HT-29 (cell line): ENCODE measurements at places on chromosomes 12 and 14.

DNA sequence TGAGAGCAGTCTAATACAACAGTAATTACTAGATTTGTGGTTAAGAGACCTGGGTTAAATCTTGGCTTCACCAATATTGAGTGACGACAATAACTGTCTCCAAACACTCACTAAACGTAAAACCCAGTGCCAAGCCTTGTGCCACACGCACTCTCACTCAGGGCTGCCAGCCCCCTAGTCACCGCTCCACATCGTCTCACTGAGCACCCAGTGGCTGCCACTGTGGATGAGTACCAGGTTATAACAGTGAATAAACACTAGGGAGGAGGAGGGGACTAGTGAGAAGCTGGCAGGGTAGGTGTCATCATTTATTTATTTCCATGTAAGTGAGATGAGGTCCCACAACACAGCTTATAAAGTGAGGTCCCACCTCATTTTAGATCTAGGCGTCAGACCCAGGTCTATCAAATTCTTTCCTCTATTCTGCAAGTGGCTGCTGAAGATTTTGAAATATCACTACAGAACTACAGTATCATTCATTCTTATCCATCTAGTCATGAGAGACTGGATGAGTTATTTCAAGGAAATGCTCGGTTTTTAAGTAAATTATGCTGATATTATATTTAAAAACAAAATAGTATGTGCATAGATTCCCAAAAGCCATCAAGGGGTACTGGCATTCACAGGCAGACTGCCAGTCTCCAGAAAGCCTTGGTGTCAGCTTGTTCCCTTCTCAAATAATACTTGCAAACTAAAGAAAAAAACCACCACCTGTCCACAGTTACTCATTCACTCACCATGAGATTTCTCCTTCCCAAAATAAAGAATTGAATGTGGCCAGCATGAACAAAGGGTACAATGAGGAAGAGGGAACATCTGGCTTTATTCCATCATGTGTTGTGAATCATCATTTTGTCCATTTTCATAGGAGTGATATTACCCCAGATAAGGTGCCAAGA lies 84.0 kb downstream of the PTPN21 start:
- no peak for DNase-seq

DNA sequence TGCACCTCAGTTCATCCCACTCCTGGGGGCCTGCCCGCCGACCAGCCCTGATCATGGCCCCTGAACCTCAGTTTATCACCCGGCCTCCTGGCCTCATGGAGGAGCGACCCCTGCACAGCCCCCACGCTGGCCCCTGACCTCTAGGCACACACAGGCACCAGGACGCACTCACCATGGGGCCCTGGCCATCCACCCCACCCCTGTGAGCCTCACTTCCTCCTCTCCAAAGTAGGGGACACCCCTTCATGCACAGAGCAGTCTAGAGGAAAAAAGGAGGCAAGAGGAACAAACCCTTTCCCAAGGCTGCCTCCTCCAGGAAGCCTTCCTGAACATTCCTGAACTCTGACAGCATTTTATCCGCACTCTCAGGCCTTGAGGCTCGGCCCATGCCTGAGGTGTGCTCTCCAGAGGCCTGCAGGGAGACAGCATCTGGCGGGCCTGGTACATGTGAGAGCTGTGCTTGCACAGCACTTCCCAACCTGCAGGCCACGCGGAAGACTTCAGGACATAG lies 39.4 kb downstream of the CCNK start:
- no peak for DNase-seq

GRCh38 chr12:45331552-45331951 lies 115.7 kb downstream of the ANO6 start:
- DNase-seq: no peak

GRCh38 chr12:6234906-6235305 lies 34.7 kb downstream of the CD9 start:
- no peak for DNase-seq

DNA sequence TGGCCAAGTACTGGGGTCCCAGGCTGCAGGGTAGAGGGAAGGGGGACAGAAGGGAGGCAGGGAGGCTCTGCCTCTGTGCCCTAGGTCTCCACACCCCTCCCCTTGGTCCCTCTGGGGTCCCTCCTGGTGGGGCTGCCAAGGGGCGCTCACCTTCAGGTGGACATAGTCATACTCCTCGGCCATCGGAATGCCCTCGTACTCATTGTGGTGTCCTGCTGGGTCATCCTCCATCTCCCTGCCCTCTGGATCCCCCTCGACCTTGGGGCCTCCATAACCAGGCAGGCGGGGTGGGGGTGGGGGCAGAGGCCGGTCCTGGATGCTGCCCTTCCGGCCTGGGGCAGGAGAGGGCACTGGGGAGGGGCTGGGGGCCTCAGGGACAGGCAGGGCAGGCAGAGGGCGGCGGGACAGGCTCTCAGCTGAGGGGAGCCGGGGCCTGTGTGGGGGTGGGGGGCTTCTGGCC lies 5.8 kb downstream of the EFS start:
- no peak for DNase-seq

DNA sequence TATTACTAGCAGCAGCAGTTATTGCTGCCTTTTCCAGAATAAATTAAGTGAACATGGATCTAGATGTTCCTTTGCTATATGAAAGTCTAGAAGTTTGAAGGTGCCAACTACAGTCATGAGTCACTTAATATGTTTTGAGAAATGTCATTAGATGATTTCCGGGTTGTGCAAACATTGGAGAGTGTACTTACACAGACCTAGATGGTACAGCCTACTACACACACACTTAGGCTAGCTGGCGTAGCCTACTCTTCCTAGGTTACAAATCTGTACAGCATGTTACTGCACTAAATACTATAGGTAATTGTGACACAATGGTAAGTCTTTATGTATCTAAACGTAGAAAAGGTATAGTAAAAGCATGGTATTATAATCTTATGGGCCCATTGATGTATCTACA lies 368.1 kb downstream of the PDZRN4 start:
- no peak for DNase-seq

- no peak for DNase-seq
Observed at GRCh38 chr12:80353254-80353653, 90.8 kb upstream of the PTPRQ start.

DNA sequence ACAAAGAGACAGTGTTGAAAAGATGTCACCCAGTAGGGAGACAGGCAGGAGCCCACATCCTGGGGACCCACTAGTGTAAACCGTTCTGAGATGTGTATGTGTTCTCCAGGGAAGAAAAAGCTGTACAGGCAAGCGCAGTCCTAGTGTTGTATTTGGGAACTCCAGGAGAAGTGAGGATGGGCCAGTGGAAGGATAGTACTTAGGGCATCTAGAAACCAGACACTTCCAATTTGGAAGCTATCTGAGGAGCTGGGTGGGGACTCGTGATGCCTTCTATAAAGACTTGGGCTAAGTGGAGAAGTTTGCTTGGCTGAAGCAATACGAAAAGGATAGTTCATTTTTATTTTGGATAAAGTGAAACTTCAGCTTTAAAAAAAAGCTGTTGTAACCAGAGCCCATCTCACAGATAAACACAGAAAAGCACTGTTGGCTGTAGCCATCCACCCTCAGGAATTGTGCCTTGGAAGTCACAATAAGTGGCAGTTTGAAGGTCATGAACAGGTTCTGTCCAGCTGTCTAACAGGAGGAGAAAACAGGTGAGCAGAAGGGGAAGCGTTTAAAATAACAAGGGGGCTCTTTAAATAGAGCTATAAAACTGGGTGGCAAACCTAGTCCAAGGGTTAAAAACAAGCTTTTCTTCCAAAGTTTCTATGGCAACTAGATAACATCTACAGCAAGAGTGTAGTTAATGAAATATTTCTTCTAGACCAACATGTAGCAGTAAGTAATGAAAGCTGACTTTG lies 108.0 kb upstream of the ARHGAP5 start:
- DNase-seq: peak; percentile 60

DNA sequence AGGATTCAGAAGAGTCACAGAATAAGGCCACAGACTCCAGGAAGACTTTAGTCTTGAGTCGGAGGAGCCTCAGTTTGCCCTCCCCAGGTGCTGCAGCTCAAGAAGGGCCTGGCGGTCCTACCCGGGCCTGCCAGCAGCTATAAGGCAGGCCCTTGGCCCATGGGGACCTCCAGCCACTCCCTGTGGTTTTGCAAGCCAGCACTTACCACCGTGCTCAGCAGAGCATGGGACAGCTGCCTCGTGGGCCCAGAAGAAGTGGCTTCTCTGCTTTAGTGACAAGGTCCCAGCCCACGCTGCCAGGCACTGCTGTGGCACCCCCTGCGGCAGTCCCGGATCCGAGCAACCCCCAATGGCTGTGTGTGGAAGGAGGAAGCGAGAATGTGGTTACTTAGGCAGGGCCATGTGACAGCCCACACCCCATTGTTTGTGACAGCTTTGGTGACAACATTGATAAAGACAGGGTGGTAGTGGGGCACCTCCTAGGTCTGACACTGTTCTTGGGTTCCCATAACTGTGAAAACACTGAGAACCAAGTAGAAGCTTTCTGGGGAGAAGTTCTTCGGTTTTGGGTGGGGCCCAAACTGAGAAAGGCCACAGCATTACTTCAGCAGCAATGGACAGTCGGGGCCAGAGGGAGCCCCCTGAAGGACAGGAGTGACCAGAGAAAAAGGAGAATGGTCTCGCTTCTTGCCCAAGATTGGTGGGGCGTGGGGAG lies at the start of gene SELPLG:
Gene SELPLG (minus strand): TSS at position 361 of the 715 bp plus-strand sequence. CDS start 9,587 bp downstream, outside the sequence.
- DNase-seq: no peak

DNA sequence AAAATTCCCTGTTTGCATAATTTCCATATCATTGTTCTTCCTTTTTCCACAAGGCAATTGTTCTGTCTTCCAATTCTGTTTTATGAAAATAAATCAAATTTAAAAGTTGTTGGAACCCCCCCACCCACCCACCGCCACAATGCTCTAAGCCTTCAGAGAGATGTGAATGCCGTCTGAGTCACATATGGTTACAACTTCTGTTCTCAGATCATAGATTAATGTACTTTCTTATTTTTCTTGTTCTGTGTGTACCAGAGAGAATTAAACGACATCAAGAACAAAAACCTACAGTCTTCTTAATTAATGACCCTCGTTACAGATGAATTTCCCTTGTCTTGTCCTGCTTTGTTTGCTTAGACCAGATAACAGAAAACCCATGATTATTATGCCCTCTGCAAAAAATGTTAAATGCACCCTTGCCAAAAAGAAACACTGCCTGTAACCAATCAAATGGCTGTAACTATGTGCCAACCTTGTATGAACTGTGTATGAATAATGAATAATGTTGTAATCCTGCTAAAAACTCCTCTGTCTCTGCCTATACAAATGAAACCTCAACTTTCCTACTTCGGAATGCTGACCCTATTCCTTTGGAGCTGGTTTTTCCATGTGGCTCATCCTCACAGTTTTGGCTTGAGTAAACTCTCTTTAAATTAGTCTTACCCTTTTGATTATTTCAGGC lies 14.0 kb downstream of the OR6S1 start:
- no peak for DNase-seq

GRCh38 chr14:28012629-28013415 lies 753.8 kb upstream of the FOXG1 start:
- peak; percentile 12 for DNase-seq

DNA sequence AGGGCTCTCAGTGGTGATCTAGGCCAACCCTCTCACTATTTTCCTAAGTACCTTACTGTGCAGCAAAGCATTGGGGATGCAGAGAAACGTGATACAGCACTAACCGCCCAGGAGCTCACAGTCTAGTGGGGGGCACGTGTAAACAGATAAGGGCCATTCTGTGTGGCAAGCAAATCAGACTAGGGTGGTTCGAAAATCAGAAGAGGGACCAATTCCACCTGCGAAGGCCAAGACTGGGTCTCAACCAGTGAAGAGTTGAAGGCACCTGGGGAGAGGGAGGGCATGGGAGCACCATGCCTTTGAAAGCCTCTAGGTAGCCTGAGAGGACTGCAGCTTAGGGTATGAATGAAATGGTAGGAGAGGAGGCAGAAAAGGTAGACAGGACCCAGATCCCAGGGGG lies 2.2 kb downstream of the PITPNM2 start:
- DNase-seq: no peak

- DNase-seq: no peak
Observed at GRCh38 chr12:4164559-4165558, 108.7 kb upstream of the CCND2 start.

DNA sequence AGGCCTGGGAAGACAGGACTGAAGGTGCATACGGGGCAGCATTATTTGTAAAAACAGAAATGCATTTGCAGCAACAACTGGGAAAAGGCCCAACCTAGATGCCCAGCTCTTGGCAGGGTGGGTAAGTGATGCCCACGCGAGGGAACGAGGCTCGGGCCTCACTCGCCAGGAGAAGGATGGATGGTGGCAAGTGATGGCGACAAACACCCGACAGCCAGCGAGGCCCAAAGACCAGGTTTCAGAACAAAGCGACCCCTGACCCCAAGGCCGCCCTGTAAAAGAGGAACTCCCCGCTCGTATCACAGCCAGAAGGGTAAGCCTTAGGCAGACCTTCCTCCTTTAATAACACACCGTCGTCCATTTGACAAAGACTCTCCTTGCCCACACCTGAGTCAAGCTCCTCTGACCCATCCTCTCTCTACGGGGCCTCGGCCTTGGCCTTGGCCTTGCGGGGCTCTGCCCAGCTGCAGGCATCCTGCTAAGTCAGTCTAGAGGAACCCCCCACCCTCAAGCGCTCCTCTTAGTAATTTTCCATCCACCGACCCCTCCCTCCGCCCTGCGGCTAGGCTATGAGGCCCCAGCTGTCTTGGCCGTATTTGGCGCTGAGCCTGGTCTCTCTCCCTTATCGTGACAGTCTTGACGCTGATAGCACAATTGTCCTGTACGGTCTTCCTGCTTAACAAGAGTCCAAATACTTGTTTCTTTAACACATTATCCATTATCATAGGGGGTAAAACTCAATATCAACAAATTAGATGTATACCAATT lies 80.2 kb downstream of the NCOR2 start:
- DNase-seq: no peak

DNA sequence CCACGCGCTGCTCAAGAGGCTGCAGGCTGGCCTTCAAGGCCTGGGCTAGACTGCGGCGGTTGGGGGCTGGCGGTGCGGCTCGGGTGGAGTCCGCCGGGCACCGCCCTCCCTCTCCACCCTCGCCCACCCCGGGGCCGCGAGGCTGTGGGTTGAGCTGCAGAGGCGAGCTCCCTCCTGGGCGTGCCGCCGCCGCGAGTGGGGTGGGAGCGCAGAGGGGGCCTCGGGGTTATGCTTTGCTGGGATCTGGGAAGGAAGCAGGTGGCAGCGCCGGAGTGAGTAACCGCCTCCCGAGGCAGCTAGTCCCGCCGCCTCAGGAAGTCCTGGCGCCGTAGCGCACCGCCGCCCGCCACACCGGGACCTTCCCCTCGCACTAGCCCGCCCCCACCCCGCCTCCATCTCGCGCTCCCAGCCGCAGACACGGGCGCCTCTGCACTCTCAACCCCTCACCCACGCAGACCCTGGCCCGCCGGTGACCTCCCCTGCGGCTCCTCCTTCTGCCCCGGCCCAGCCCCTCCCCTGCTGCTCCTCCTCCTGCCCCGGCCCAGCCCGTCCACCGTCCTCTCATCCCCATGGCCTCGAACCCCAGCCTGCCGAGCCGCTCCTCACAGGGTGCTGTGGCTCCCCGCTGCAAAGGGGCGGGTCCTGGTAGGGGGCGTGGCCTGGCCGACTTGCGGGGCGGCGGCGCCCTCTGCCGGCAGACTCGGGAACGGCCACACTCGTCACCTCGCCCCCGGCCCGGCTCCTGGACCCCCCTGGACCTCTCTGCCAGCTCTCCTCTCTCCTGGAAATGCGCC lies 16.6 kb downstream of the TAMALIN start:
- peak; percentile 70 for DNase-seq
